ENCODE measurements at places on chromosomes 6 and 20.
A peak's percentile ranks its signal among the peaks of the same experiment; 100 is the strongest.

GRCh38 chr6:7086488-7086887, 21.3 kb upstream of the RREB1 start:
- DNase-seq, result no peak

DNA sequence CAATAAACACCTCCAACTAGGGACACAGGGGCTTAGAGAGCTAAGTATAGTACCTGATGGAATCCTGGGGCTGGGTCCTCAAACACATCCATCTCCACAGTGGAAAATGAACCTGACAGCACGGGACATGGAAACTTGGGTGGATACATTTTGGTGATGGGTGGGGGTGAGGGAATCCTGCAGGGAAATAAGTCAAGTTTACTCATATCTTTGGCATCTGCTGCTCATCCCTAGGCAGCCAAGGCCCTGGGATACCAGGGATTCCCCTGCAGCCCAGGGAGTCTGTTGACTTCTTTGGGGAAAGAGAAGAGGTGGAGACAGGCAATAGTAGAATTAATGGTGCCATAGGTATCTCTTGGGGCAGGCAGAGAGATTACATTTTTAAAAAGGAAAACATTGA, 6.6 kb downstream of the APOBEC2 start:
- no peak for DNase-seq

DNA sequence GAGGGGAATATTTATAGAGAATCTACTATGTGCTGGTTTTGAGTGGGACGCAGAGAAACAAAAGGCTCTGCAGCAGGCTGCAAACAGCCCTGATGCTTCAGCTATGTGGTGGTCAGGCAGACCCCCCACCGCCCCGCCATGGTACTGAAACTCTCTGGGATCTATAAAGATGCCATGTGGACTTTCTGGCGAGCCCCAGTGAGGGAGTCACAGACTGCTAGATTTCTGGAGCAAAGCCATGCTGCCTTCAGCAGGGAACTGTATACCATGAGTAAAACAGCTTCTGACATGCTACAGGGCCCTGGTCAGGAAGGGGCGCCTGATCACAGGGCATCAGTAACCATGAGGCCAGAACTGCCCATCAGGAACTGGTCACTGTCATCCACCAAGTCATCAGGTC, 19.2 kb upstream of the BPIFB1 start:
- no peak for DNase-seq

- DNase-seq, result peak; percentile 6
Observed at GRCh38 chr6:63802606-63803206, 167.1 kb downstream of the PHF3 start.

DNA sequence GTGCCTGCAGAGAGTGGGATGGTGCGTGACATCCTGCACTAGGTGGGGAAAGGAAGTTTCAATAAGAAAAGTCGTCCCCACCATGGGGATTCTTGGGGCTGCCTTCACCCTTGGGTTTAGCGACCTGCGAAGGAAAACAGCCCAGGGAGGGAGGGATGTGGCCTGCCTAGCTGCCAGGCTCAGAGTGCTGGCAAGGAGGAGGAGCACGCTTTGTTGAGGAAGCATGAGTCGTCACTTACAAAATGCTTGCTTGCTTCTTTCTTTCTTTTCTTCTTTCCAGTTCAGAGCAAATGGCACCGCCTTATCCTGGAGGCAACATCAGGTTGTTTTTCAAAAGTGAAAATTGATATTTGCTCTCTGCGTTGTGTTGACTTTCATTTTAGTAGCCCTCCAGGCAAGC, 123.2 kb downstream of the TFAP2C start:
- no peak for DNase-seq

DNA sequence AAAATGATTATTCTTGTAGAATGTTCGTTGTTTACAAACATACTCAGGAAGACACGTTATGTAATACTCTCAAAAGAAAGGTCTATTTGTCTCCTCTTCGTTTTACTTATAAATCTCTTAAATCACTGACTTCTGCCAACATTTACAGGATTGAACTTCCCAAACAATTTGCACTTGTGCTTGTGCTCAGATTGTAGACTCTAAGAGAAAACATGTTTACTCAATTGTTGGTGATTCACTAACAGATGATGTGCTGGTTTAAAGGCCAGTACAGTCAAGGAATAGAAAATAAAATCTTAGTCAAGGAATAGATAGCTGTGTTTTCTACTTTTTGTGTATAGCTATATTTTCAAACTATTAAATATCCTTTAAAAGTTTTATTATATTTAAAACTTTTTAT, 172.8 kb downstream of the GJA1 start:
- DNase-seq, result no peak

DNA sequence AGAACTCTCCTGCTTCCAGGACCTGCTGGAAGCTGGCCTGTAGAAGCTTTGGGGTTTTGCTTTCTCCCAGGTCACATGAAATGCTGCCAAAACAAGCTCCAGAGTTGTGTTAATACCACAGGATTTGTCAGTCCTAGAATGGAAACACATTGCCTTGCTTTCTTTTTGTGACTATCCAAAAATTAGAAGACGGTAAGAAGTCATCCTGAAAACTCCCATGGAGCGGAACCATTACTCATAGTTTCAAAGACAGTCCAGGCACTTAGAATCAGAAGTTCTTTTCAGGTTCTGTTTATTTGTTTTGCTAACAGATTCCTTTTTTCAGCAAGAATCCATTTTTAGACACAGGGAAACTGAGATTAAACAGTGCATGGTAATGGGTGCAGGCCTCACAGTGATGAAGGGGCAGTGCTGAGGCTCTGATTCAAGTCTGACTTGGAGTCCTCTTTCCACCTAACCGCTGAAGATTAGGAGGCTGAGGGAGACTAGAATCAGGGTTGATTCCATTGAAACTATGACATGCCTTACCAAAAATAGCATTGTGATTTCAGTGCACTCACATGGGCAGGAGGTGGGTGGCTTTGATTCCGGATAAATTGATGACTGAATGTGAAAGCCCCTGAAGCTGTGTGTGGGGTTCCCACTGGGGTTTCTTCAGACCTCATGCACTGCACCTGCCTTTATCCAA, 72.2 kb upstream of the NAA20 start:
- DNase-seq, result no peak

- DNase-seq, result no peak
Observed at GRCh38 chr20:962683-963082, 39.4 kb downstream of the RSPO4 start.

- no peak for DNase-seq
Observed at GRCh38 chr6:39292637-39293036, 21.6 kb downstream of the KCNK17 start.

DNA sequence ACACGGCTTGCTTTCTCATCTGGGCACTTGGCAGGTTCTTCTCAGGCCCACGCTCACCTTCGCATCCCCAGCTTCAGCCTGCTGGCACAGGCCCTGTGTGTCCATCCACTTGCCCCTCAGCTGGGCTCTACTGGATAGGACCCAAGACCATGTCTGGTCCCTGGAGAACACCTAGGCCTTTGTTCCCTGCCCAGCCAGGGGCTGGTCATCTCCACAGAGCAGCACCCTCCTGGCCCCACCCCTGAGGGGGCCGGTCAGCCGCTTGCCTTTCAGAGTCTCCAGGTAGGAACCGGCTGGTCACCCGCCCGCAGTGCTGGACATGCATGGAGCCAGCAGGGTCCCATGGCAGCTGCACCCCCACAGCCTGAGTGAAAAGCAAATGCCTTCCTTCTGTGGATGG, 191.2 kb downstream of the SYNDIG1 start:
- no peak for DNase-seq

DNA sequence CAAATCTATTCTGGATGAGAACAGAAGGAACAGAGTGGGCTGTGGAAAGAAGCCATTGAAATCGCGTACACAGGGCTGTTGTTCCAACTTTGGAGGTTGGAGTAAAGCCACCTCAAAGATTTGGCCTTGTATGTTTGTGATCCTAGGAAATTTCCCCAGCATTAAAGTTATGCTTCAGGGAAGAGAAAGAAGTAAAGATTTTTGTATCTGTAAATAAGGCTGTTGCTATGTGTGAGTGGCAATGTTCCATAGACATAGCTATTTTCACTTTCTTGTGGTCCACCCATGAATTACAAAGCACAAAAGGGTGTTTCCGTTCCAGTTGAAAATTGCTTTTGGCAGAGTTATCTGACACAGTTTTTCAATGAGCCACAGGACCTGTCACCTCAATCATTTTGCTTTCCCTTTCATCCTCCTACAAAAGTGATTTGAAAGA, 321.3 kb downstream of the TFAP2B start:
- DNase-seq, result no peak

DNA sequence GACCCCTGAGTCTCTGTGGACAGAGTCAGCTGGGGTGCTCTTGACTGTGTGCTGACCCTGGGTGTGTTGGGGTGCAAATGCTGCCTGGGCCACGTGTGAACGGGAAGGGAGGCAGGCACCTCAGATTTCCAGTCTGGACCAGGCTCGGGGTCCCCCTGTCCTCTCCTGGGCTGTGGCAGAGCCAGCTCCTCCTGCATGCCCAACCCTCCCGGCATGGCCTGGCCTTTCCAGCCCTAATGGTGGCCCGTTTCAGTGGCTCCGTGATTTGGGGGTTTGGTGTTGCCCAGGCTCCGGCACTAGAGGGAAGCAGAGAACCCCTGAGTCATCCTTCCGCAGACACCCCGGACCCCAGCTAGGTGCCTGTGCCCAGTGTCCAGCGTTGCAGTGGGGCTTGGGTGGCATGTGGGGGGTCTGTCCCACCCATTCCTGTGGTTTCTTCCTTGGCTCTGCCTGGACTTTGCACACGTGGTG, 9.1 kb downstream of the RBM38 start:
- no peak for DNase-seq

DNA sequence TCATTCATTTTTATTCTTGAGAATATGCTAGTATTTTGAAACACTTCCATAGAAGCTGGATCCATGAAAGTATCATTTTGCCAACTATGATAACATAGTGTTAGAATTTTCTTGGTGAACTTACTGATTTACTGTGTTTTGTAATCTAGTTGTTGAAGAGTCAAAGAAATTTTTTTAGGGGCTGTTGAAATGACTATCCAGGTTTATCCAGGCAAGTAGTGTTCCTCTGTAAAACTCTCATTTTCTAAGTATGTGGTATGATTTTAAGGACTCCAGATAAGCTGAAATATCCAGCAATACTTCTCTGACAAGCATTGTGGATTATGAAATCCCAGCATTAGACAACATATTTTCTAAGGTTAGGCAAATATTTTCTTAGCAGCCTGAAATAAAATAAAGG, 95.9 kb downstream of the GRIK2 start:
- DNase-seq, result no peak

GRCh38 chr6:73943930-73944652, 248.1 kb downstream of the CD109 start:
- no peak for DNase-seq

Measured in Calu3 (cell line).